ENCODE measurements at places on chromosomes 1 and 21.

GRCh38 chr1:107432108-107432507, 291.3 kb downstream of the NTNG1 start:
- DNase-seq, result no peak

- DNase-seq, result no peak
These were observed at the start of gene RIPPLY3 for GRCh38 chr21:37006486-37007291. Gene RIPPLY3, plus strand, starts transcription at chr21:37006702. Its CDS starts 71 bp downstream, at chr21:37006773.

DNA sequence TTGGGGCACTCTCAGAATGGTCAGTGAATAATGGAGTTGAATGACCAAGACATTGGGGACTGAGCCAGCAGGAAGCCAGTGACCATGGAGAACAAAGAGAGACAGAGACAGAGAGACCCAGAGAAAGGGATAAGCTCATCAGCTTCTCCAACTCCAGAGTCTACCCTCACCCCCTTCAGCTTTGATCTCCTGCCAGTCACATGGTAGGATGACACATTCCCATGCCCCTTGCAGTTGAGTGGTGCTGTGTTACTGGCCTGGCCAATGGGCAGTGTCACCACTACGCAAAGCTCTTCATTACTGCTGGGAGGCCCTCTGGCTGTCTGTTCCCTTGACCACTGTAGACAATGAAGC, 643.5 kb downstream of the AJAP1 start:
- no peak for DNase-seq

- no peak for DNase-seq
These were observed 13.0 kb downstream of the UCK2 start for GRCh38 chr1:165840423-165840822.

DNA sequence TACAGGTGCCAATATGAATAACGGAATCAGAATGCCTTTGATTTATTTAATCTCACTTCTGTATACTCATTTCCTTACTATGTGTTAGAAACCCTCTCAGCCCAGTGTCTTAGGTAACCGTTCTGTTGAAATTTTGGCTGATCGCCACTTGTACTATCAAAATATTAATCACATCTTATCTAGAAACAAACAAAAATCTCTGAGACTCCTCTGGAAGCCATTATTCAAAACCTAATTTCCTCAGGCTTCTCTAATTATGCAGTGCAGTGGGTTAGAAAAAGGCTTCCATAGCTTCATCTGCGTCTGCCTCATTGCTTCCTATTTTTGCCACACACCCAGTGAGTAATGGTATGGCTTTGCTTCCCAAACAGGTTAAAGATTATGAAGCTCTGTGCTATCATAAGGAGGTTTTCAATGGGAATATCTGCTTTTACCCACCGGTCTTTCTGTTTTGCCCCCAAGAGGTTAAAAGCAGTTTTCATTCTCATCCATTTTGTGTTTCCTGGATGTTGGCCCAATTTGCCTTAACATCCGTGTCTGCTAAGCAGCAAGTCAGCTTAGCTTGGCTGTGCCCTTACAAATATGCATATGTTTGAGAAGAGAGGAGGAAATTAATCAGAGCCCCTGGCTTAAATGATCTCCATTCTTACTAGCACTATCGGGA, 129.6 kb downstream of the RYR2 start:
- no peak for DNase-seq

Measured in pancreas (tissue), 10 donors.